ENCODE measurements at places on chromosomes 12 and 14. TPM values are rescaled to one million over a fixed set of nuclear protein-coding genes. Genes with fewer than 3 reads are reported as not detected.

SSPN gene
- polyA plus RNA-seq, result 29.8 TPM

DAO gene
- polyA plus RNA-seq, result not detected

AKAP3 gene
- polyA plus RNA-seq, result 0.98 TPM

TMEM229B gene
- polyA plus RNA-seq, result 0.25 TPM

DNA sequence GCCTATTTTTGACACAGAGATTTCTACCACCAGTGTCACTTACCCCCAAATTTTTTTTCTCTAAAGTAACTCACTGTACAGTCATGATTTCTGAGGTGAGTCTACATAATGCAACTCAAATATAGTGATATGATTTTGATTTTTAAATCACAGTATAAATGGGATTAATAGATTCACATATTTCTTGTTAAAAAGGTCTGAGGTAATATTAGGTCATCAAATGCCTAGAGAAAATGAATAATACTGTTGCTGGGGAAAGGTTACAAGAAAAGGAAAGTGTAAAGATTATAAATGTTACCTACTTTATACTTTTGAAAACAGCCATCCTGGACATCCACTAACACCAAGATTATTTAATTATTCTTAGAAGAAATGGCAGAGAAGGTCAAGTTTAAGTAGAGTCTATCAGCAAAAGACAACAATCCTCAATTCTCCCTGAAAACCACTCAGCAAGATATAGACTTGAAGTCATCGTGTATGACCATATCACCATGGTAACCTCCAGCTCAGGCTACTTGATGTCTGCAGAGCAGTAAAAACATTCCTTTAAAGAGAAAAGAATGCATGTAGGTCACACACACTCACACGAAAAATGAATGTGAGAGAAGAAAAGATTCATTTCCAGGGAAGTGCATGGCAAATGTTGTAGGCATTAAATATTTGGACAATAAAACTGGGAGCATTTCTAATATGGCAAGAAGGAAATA, 58.7 kb downstream of the CCDC59 start:
- DNase-seq, result no peak

DNA sequence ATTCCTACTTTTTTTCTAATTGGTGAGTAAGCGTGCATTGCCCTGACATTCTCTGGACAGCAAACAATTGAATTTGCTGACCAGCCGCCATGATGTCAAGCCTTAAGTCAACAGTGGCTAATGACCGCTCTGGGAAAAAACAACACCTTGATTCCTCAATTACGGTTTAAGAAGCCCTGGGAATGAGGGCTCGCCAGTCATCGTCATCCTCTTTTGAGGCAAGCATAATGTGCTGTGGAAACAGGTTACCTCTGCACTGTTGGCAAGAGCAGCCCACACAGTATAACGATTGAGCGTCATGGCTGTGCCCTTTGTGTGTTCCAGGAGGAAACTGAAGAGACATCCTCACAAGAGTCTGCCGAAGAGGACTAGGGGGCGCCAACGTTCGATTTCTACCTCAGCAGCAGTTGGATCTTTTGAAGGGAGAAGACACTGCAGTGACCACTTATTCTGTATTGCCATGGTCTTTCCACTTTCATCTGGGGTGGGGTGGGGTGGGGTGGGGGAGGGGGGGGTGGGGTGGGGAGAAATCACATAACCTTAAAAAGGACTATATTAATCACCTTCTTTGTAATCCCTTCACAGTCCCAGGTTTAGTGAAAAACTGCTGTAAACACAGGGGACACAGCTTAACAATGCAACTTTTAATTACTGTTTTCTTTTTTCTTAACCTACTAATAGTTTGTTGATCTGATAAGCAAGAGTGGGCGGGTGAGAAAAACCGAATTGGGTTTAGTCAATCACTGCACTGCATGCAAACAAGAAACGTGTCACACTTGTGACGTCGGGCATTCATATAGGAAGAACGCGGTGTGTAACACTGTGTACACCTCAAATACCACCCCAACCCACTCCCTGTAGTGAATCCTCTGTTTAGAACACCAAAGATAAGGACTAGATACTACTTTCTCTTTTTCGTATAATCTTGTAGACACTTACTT, 138.9 kb downstream of the HMGA2 start:
- no peak for DNase-seq

GRCh38 chr14:90566481-90566880, 169.7 kb downstream of the CALM1 start:
- DNase-seq, result no peak

DNA sequence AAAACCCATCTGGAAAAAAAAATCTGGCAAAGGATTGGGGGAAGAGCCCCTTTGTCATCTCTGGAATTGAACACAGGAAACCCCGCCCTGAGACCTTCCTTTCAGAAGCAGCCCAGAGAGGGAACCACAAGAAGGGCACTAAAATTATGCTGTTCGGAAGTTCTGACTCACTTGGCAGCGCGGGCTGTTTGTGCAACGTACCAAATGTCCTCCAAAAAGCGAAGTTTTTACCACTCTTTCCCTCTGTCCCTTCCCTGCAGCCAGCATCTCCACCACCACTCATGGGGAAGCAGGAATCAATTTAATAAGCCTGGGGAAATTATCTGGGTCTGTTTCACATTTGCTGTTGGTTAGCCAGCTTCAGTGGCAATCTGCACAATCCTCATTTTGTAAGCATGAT, 3.2 kb upstream of the SYNE3 start:
- peak; percentile 71 for DNase-seq

DNA sequence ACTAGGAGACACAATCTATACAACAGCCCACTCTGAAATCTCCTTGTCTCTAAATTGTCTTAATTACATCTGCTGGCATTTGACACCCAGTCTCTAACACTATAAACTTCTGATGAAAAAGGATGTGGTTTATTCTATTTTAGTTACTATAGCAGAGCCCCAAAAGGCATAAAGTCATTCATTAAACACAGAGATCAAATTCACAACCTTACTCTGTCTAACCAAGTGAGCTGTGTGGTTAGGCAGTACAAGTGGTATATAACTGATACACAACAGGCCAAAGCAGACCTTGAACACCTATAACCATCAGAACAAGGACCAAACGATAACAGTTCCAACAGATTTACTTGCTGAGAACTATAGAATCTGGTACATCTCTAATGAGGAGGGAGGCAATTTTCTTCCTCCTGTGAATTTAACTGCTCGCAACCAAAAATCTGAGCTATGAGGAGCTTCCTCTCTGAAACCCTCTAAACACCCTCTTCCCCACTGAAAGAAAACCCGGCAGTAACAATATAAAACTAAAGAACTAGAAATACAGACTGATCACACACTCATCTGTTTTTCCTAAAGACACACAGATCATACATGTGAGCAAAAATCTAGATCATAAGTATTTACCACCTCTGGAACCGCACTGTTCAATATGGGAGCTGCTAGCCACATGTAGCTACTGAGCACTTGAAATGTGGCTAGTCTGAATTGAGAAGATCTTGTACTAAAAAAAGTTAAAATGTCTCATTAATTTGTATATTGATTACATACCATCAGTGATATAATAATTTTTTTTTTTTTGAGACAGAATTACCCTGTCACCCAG, 17.7 kb downstream of the SPPL3 start:
- DNase-seq, result no peak

GRCh38 chr12:4540638-4541037, 1.9 kb downstream of the RAD51AP1 start:
- DNase-seq, result no peak
